ENCODE measurements at places on chromosomes 6 and 20.
A peak's percentile ranks its signal among the peaks of the same experiment; 100 is the strongest.

DNA sequence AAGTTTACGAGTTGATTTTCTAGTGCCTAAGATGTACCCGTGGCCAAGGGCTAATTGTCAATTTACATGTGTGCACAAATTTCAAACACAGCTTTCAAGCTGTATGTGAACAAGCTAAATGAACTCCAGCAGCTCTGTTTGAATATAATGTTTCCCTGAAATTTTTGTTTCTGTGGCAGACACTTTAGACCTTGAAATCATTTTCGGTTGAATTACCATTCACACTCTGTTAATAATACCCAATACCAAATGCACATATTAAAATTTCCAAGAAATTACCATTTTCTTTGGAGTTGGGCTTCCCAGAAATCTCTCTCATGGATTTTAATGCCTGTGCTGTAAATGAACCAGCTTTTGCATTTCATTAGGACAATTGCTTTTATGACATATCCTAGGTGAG is 506.1 kb upstream of the ID4 start:
- no peak for DNase-seq

- DNase-seq, result no peak
Observed at GRCh38 chr20:53789989-53790675, 196.5 kb upstream of the ZNF217 start.

- DNase-seq, result no peak
Observed at GRCh38 chr6:1481286-1481685, 91.9 kb downstream of the FOXF2 start.

DNA sequence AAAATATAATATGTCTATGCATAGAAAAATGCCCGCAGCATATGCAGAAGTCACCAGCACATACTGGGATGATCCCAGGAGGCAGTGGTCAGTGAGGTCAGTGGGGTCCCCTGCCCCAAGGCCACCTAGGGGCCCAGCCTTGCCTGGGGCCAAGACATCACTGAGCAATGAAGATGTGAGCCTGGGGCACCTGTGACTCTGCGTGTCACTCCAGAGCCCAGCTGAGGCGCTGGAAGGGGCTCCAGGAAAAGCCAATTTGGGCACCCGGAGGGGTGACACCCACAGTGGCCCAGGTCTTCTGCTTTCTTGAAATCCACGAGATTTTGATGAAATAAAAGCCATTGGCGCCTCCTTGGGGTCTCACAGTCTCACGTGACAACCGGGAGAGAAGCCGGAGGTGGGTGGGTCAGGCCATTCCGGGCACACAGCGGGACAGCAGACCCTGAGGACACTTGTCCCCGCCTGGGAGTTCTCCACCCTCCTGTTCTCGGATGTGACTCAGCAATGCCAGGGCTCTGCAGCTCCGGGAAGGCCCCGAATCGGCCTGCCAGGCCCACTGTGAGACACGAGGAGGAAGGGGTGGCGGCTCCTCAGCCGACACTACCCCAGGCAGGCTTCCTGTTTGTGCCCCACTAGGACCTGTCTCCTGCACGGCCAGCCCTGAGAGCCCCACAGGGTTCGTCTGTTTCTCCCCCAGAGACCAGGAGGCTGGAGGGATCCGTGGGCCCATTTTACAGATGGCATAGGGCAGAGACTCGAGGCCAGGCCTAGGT is 24.4 kb upstream of the SLCO4A1 start:
- peak; percentile 81 for DNase-seq

DNA sequence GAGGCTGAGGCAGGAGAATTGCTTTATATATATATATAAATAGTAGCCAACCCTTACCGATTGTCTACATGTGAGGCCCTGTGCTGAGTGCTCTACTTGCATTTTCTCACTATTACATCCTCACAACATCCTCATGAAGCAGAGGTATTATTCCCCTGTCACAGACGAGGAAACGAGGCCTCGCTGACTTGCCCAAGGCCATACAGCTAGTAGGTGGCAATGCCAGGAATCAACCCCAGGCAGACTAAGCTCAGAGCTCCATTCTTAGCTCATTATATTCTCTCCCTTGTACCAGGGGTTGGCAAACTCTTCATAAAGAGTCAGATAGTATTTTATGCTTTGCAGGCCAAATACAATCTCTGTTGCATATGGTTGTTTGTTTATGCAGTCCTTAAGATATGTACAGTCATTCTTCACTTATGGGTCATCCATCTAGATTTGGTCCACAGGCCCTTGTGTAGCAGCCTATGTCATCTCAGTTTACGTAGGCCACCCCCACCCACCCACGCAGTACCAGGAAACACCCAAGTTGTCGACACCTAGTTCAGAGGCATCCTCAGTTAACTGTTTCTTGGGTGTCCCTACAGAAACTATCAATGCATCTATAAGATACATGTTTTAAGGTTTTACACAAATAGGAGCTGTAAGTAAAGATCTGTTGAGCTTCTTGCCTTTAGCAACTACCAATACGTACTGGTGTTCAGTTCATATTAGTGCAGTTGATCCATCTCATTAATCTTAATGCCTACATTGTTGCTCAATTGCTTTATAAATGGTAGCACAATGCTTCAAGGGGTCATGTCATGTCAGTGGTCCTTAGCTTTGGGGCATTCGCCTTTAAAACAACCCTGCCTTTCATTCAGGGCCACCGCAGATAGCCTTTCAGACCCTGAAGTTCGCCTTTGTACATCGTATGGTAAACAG is 3.0 kb downstream of the CASS4 start:
- DNase-seq, result no peak

GRCh38 chr20:19995220-19995863 is 21.8 kb upstream of the NAA20 start:
- DNase-seq, result no peak

DNA sequence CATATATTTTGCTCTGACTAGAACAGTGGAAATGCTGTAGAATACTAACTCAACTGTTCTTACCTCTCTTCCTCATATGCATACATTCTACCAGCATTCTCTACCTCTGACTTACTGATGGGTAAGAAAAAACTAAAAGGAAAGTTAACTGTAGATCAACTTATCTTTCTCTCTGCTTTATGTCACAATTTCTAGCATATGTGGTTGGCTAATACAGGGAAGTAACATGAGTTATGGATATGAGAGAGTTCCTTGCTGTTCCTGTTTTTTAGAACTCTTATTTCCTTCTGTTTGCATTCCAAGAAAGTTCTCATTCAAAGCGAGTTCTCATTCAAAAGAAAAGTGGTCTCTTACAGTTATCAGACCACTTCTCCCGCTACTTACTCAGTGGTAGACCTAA is 226.8 kb upstream of the SGK1 start:
- DNase-seq, result no peak

GRCh38 chr6:16420715-16421461 is 182.5 kb downstream of the GMPR start:
- no peak for DNase-seq

DNA sequence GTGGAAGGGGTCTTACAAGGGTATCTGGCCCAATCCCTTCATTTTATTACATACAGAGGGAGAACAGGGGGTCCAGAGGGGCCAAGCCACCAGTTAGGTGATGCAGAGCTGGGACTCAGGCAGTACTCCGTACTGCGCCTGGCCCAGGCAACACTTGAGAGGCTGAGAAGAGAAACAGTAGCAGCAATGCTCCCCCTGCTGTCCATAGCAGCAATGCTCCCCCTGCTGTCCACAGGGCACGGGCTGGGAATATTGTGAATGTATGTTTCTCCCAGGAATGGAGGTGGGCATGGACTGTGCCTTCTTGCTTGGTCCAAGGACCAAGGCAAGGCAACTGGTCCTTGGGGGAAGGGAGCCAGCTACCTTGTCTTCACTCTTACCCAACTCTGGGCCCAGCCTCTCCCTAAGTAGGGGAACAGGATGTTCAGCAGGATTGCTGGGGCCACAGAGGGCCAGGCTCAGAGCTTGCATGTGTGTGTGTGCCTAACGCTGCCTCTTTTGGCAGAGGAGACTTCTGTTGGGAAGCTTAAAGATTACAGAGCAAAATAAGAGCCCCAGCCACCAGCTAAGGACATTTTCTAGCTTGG is 14.8 kb upstream of the FAM83C start:
- no peak for DNase-seq

DNA sequence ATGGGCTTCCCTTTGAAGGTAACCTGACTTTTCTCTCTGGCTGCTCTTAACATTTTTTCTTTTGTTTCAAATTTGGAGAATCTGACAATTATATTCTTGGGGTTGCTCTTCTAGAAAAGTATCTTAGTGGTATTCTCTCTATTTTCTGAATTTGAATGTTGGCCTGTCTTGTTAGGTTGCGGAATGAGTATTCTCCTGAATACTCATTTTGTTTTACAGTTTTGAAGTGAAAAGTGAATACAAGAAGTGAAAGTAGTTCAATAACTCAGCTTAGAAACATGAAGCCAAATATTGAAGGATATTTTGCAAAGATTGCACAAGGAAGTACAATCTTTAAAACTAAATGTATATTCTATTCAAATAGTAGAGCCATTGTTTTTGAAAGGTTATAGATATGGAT is 120.2 kb upstream of the MAP3K4 start:
- no peak for DNase-seq

DNA sequence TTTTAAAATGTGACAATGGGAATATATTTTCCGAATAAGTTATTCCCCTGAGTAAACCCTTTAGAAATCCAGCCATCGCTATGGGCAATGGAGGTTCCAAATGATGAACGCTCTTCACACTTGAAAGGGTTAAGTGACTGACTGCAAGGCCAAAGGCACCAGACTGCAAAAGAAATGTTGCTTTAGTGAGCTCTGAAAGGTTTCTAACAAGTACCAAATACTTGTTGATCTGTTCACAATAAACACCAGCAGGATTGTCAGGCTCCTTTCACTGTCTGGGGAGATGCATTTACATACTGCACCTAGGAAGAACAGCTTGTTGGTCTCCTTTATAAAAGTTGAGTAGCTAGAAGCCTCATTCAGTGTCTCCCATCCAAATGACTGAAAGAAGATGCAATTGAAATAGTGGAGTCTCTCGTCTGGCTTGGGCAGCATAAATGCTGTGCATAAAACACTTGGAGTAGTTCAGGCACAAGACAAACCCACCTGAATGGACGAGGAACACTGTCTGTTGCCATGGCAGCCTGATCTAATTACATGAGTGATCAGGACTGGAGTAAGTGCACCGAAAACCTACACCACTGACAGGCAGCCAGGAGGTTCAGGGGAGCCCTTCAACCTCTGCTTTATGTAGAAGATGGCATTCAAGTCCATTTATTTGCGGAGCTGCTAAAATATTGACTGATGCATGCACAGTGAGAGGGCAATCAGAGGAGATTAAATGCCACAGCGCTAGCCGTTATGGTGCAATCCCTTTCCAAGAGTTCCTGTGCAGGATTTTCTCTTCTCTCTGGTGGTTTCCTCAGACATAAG is 2.9 kb downstream of the ATXN1 start:
- DNase-seq, result no peak

DNA sequence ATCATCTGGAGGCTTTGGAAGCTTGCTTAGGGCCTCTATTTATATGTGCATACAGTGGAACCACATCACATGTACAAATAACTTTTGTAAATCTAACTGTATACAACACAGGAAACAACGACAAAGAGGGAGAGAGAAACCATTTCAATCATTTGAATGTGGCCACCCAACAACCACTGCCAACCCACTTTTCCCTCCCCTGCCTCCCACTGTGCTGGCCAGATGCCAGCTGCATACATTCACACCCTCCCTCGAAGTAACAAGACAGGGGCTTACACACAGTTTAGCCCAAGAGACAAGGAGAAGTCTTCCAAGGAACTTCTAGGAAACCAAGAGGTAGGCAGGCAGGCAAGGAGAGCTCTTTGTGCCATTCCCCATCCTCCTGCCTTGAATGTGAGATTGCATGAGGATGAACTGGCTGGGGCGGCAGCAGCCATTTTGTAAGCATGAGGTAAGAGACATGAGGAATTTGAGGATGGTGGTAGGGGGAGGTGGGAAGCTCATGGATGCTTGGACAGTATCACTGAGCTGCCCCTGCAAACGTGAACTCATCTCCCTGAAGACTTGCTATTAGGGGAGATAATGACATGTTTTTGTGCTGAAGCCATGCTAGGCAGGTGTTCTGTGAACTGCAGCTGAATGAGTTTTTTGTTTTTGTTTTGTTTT is 18.2 kb downstream of the BMP7 start:
- DNase-seq, result no peak

GRCh38 chr20:12383821-12384220 is 466.1 kb downstream of the BTBD3 start:
- no peak for DNase-seq

DNA sequence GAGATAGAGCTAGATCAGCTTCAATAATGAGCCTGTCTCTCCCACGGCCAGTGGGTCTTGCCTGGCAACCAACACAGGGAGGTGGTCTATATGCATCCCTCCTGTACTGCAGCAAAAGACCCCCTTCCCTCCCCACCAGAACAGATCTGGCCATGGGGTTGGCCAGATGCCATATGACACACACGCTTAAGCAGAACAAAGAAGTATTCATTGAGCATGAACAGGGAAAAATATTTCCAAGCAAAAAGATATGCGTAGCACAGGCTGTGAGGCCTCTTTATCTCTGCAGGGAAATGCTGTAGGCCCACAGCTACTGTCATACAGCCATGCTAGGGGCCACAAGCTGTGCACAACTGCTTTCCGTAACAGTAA is 73.4 kb upstream of the NRSN1 start:
- DNase-seq, result no peak

GRCh38 chr20:58986968-58987517 is 6.0 kb downstream of the NELFCD start:
- no peak for DNase-seq

DNA sequence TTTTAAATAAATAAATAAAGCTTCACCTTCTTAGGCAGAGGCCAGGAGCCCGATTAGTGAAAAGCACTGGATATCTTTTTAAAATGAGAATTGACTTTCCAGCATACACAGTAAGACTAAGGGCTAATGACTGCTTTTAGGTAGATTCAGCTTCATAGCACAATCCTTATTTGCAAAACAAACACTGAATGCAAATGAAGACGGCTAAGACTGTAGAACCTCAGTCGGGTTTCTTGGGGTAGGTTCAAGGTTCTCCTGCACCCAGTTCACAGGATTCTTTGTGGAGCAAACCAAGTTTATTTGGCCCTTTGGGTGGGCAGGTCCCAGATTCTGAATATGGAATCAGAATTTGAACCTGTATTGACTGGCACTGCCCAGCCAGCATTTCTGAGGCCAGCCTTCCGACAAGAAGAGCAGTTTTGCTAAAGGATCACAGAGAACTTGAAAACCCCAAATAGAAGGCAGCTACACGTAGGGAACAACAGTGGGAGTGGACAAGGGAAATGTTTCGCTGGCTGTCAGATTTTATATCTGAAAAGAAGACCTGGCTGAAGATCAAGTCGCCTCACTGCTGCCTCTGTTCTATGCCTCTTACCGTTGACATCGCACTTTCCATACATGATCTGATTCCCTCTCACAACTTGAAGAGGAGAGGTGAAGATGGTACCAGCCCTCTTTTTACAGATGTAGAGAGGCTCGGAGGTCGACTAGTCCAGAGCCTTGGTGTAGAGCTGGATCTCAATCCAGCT is 8.2 kb downstream of the TRERF1 start:
- no peak for DNase-seq

All from right atrium auricular region (tissue), 2 donors.